Adipocyte (in vitro differentiated cells): ENCODE measurements at places on chromosomes 5 and 9.

DNA sequence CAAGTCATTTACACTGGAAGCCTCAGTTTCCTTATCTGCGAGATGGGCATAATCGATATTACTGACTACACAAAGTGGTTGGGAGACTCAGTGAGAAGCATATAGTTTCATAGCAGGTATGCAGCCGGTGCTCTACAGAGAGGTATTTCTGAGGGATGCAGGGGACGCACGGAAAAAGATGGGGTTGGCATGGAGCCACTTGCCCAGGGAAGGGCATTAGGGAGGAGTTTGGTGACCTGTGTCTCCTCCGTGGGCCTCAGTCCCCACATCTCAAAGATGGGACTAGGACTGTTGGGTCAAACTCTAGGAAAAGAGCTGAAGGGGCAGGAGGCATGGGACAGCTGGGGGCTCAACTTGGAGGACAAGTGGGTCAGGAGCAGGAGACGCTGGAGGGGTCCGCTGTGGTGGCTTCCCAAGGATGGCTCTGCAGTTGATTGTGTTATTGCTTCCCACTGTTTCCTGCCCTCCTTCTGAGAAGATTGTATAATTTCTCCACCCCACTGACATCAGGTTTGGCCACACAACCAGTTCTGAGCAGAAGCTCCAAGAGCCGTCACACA is 158.6 kb upstream of the ALDH1B1 start:
- no peak for DNase-seq

DNA sequence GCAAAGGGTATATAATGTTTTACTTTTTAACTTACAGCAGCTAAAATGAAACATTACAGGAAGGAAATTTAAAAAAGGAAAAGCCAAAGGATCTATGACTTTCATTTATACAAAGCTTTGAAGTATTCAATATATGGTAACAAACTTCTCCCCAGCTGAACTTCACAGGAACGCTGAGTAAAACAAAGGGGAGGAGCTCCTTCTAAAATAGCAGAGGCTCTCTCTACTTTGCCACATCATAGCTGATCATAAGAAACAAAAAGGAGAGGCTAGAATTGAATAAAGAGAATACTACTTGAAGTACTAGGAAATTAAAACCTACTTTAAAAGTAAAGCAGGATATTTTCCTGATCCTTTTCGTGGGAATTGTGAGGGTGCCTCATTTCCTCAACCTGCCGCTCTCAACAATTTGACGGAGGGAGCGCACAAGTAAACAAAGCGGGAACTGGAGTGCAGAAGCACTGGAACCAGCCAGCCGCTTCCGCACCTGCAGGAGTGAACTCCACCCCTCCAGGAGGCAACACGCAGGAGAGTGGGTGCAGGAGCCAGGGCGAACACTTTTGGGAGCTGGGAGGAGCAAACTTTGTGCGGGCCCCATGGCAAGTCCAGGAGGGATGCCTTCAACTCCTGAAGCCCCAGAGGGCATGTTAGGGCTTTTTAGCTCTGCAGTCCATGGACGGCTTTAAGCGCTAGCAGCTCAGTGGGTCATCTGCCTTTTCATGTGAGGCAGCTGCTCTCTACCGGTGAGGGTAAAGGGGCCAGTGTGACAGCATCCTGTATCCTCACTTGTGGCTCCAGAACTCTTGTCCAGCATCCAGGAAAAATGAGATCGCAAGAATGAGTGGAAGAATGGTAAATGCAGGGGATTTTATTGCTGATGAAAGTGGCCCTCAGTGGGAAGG is 757.4 kb downstream of the PTPRD start:
- DNase-seq, result no peak

DNA sequence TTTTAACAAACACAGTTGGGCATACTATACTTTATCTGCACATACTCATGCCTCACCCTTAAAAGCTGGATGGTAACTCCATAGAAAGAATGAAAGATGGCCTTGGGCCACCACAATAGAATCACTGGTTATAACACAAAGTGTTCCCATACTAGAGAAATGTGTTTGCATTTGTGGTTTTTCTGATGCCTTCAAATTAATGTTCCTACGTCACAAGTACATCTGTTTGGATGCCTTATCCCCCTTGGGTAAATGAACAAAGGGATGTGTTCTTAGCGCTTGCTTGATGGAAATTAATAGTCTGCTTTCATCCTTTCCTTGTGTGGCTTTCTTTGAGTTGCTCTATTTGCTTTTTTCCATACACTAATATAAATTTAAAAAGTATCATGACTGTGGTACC is 291.1 kb upstream of the PDE4D start:
- DNase-seq, result no peak

GRCh38 chr9:38084556-38084880 is 15.5 kb upstream of the SHB start:
- DNase-seq, result no peak

DNA sequence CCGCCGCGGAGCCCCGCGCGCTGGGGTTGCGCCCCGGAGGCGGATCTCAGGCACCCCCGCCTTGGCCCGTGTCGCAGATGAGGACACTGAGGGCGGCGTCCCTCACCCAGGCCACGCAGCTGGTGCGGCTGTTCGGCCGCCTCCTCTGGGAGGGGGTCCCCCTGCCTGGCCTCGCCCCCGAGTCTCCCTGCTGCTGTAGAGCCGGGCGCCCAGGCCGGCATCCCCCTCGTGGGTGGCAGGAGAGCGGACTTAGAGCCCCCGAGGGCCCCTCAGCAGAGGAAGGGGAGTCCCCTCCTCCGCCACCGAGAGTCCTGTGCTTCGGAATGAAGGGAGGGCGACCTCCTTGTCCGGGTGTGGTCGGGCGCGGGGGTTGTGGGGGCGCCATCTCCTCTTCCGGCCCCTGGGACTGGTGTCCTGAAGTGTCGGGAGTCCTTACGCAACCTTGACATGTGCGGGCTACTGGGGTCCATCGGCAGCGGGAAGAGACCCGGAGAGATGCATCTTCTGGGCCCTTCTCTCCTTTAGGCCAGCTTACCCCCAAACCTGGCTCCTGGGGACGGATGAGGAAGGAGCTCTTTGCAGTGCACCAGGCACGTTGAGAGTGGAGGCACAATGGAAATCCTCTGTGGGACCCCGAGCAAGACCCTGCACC is 11.7 kb upstream of the EXOSC2 start:
- DNase-seq, result no peak
